MM.1S (cell line): ENCODE measurements at places on chromosomes 5 and 9.

DNA sequence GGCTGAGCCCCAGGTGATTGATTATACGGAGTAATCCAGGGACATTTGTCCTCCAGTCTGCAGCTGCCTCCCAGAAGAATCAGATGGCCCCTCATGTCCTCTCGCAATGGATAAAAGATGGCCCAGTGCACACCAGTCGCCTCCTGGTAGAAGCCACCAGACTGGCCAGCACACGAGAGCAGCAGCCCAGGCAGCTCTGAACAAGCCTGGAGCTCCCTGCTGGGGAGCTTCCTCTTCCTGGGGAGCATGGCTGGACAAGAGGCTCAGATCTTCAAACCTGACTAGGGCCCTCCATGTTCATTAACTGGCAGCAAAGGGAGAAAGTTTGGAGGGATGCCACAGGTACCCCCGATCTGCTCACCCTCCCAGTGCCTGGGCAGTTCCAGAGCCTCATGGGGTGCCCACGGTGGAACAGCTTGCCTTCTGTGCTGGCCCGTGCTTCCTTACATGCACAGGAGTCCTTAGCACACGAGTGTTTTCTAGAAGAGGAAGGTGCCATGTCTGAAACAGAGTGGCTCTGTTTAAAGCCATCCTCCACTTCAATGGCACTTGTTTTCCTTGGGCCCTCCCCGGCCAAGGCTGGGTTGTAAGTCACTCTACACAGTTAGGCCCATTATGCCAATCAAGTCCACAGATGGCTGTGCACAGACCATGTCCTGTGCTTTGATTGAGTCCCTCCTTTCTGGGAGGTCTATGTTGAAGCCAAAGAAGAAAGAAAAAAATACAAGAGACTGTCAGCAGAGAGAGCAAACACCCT is 75.6 kb downstream of the PRRT1B start:
- no peaks in the 10 kb centered on the region for H3K27me3 ChIP-seq
- H3K4me3 ChIP-seq = no peak overlapping the region
- no peak overlapping the region for H3K27ac ChIP-seq
- no peaks in the 10 kb centered on the region for H3K4me1 ChIP-seq
- H3K36me3 ChIP-seq = peaks cover 19% of the 10 kb centered on the region

DNA sequence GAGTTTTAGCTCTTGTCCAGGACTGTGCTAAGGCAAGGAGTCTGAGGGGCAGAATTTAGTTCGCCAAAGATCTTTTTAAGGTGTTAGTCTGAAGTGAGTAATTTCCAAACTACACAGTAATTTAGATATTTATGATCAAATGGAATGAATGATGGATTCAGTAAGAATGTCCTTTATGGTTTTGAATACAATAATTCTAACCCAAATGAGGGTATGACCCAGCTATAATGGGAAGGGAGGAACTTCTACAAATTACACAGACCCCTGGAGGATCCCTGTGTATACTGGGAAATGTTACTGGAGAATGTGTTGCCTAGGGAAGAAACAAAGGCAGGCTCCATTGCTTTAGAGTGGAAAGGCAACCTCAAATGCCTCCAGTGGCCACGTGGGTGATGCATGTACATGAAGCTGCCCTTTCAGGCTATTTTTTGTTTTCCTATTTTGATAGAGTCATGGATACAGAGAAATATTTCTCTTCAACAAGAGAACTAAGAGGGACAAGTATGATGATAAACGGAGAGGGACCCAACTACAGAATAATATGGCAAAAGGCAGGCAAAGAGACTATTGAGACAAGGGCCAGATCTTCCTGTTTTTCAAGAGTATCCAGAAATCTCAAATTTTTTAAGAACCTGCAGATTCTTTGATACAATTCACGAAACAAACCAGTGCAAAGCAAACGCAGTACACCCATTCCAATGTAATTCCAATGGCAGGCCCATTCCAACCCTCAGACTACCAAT is 25.4 kb downstream of the SLC1A3 start:
- H3K27me3 ChIP-seq = no peaks in the 10 kb centered on the region
- no peaks in the 10 kb centered on the region for H3K36me3 ChIP-seq
- H3K4me3 ChIP-seq = no peak overlapping the region
- no peaks in the 10 kb centered on the region for H3K4me1 ChIP-seq
- no peak overlapping the region for H3K27ac ChIP-seq
- DNase-seq = no peak

DNA sequence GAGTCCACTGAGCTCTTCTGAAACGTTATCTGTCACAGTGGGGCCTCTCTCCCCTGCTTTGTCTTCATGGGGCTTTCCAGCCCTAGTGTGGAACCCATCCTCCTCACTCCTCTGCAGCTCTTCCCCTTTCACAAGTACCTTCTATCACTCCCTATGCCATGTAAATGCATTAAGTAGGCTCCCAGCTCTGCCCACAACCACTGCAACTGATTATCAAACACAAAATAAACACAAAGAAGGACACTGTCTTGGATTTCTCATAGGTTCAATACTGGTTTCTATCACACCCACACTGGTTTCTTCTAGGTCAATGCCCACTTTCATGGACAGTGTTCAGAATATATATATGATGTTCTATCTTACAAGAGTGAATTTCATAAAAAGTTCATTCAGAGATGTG is 139.4 kb downstream of the GNAQ start:
- no peak overlapping the region; the same call in 1 of the 2 replicates for H3K27ac ChIP-seq
- no peaks in the 10 kb centered on the region for H3K27me3 ChIP-seq
- no peak overlapping the region for H3K4me3 ChIP-seq
- peaks cover 10% of the 10 kb centered on the region for H3K4me1 ChIP-seq
- no peaks in the 10 kb centered on the region for H3K36me3 ChIP-seq

- no peak overlapping the region for H3K4me3 ChIP-seq
- DNase-seq = no peak
- no peak overlapping the region for H3K27ac ChIP-seq
Observed at GRCh38 chr5:124658867-124659557, 87.4 kb downstream of the ZNF608 start.

DNA sequence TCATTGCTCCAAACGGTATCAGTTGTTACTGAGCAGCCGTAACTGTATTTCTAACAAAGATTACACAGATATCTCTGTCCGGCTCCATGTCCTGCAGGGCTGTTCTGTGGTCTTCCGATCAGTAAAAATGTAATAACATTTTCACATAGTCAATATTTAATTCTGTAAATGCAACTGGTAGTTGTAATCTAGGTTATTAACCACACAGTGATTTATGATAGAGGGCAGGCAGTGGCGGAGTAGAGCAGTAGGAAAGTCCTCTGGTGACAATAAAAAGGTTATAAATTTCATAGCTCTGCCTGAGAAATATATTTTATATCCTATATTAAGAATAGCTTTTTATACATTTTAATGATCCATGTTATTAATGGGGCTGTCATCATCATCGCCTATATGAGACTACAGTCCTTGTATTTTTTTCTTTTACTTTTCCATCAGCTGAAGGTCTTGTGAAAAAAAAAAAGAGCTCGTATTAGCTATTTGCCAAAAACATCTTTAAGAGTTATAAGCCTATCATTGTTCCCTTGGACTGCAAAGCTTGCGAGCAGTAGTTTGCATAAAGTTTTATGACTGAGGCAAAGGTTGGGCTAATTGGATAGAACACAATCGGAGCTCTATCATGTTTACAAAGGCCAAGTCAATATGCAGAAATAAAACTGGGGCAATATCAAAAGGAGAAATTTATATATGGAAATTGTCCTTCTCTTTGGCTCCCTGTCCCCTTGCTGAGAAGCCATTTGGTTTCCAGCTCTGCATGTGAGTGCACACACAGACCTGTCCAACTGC is 648.0 kb downstream of the IRX1 start:
- H3K36me3 ChIP-seq = no peaks in the 10 kb centered on the region
- no peaks in the 10 kb centered on the region for H3K27me3 ChIP-seq
- H3K4me3 ChIP-seq = no peak overlapping the region
- H3K4me1 ChIP-seq = no peaks in the 10 kb centered on the region
- no peak for DNase-seq

- no peaks in the 10 kb centered on the region for H3K36me3 ChIP-seq
- no peak overlapping the region for H3K4me3 ChIP-seq
- peaks cover 8% of the 10 kb centered on the region; the same call in 1 of the 2 replicates for H3K4me1 ChIP-seq
- H3K27ac ChIP-seq = no peak overlapping the region
- DNase-seq = no peak
- 0 out of 2 replicates have a peak, but pooled peaks cover 5% of the 10 kb centered on the region for H3K27me3 ChIP-seq
Observed at GRCh38 chr5:60701321-60701968, 1.5 kb upstream of the DEPDC1B start.

- no peak overlapping the region for H3K4me3 ChIP-seq
- no peaks in the 10 kb centered on the region for H3K27me3 ChIP-seq
- no peak overlapping the region for H3K27ac ChIP-seq
- no peaks in the 10 kb centered on the region for H3K36me3 ChIP-seq
Observed at GRCh38 chr9:94127806-94128205, 43.5 kb downstream of the PTPDC1 start.

DNA sequence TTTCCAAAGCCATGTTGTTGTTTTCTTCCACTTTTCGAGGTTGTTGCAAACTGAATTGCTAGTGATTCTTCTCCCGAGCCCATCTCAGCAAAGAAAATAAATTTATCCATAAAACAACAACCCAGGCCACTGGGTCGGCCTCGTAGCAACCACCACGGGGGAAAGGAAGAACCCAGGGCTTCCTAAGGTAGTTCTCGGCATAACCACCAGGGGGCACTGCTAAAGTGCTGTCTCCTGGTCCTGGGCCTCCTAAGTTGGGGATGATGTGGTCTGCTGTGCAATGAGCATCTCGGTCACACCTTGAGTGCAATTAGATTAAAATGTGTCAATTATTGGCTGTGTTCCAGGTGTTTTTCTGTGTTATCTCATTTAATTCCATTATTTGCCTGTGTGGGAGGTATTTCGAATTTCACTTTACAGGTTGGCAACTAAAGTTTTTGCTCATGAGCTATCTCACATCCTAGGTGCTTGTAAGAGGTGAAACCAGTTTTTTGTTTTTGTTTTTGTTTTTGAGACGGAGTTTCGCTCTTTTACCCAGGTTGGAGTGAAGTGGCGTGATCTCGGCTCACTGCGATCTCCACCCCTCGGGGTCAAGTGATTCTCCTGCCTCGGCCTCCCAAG is 102.8 kb upstream of the DAP start:
- H3K4me1 ChIP-seq = no peaks in the 10 kb centered on the region
- H3K27ac ChIP-seq = no peak overlapping the region
- no peaks in the 10 kb centered on the region for H3K36me3 ChIP-seq
- no peaks in the 10 kb centered on the region for H3K27me3 ChIP-seq

- no peaks in the 10 kb centered on the region for H3K4me1 ChIP-seq
- no peak overlapping the region for H3K27ac ChIP-seq
- DNase-seq = no peak
- H3K27me3 ChIP-seq = no peaks in the 10 kb centered on the region
Observed at GRCh38 chr5:150043657-150044328, 42.6 kb downstream of the CSF1R start.

- H3K4me1 ChIP-seq = no peaks in the 10 kb centered on the region
- H3K4me3 ChIP-seq = no peak overlapping the region
- DNase-seq = no peak
- no peaks in the 10 kb centered on the region for H3K27me3 ChIP-seq
Observed at GRCh38 chr5:72888595-72888994, 67.2 kb upstream of the FCHO2 start.

- H3K4me1 ChIP-seq = no peaks in the 10 kb centered on the region
- H3K4me3 ChIP-seq = no peak overlapping the region
- no peak for DNase-seq
- H3K27me3 ChIP-seq = no peaks in the 10 kb centered on the region
Observed at GRCh38 chr9:88418025-88418424, 29.8 kb downstream of the SPIN1 start.

DNA sequence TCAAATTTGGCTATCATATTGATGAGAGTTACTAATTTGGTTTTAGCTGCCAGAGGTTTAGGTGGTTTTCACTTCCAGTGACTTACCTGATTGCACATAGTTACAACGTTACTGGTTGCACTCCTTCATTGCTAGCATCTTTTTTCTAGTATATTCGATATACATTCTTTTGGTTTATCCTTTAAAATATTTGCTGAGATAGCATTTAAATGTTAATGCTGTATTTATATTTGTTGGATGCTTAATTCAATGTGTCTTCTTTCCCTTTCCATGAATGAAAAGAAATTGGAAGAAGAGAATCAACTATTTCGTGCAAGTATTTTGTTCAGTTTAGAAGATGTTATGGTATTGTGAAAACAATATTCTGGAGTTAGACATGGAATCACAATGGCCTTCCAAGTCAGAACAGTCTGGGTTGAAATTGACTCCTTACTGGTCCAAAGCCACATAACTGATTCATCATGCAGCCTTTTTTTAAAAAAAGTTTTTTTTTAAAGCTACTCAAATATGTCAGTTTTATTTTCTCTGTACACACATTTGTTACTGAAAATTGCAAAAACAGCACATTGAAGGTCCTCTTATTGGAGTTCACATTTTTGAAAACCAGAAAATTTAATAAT is 2.2 kb downstream of the SPIN1 start:
- no peaks in the 10 kb centered on the region for H3K27me3 ChIP-seq
- no peak for DNase-seq
- H3K4me1 ChIP-seq = peaks cover 7% of the 10 kb centered on the region
- H3K36me3 ChIP-seq = no peaks in the 10 kb centered on the region

DNA sequence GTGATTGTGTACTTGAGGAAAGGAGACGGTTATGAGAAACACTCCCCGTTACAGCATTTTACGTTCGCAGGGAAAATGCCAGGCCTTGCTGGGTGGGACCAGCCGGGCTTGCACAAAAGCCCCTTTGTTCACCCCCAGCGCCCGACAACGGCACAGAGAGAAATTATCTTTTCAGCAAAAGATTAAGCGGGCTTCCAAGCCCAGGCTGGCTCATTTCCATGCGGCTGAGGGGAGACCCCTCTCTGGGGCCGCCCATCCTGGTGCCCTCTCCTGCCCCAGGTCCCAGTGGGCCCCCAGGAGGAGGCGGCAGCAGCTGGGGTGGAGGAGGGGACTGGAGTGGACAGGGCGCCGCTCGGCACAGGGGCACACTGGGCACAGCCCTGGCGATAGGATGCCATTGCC is 50.8 kb upstream of the NOTCH1 start:
- no peak overlapping the region for H3K4me3 ChIP-seq
- no peaks in the 10 kb centered on the region for H3K36me3 ChIP-seq
- no peaks in the 10 kb centered on the region for H3K4me1 ChIP-seq
- H3K27me3 ChIP-seq = peaks cover 80% of the 10 kb centered on the region
- DNase-seq = no peak

DNA sequence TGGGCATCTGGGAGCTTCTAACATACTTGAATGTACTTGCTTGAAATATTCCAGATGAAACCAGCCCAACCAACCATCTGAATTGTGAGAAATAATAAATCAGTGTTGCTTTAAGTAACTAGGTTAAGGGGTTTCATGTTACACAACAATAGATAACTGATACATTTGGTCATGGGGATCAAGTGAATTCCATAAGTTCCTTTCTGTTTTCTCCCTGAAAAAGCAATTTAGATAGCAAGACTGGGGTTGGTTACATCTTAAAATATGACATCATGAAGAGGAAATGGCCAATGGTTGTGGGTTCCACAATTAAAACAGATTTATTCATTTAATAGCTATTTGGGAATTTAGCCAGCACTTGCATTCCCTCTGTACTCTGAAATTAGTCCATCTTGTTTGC is 559.7 kb downstream of the TLR4 start:
- H3K4me3 ChIP-seq = no peak overlapping the region
- H3K27ac ChIP-seq = no peak overlapping the region
- no peaks in the 10 kb centered on the region for H3K36me3 ChIP-seq
